ENCODE measurements at places on chromosomes 5 and 9.

GRCh38 chr5:68274847-68275651 is 59.5 kb downstream of the PIK3R1 start:
- no peak for DNase-seq

DNA sequence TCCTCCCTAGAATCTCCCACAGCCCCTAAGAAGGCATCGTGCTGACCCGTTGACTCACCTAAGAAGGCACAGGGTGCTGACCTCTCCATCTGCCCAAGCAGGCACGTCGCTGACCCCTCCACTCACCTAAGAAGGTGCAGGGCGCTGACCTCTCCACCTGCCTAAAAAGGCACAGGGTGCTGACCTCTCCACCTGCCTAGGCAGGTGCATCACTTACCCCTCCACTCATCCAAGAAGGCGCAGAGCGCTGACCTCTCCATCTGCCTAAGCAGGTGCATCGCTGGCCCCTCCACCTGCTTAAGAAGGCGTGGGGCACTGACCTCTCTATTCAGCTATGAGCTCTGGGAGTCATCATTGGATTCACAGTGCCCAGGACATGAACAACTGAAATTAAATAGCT is 54.4 kb upstream of the FCN1 start:
- peak; percentile 47 for DNase-seq

DNA sequence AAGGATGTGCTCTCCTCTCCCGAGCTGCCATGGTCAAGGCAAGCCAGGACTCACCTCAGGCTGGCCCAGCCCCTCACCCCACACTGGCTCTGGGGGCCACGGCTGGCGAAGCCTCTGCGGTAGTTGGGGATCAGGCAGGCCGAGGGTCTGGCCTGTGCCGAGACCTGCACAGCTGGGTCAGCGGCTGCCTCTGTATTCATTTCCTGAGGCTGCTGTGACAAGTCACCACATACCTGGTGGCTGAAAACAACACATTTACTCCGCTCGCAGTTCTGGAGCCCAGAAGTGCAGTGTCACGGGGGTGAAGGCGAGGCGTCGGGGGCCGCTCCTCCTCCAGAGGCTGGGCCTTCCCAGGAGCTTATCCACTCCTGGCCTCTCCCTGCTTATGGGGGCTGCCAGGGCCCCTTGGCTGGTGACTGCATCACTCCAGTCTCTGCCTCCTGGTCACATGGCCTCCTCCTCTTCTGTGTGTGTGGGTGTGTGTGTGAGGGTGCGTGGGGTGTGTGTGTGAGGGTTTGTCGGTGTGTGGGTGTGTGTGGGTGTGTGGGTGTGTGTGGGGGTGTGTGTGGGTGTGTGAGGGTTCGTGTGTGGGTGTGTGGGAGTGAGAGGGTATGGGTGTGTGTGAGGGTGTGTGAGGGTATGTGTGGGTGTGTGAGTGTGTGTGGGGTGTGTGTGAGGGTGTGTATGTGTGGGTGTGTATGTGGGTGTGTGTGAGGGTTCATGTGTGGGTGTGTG is 3.2 kb upstream of the SCGB3A1 start:
- no peak for DNase-seq

DNA sequence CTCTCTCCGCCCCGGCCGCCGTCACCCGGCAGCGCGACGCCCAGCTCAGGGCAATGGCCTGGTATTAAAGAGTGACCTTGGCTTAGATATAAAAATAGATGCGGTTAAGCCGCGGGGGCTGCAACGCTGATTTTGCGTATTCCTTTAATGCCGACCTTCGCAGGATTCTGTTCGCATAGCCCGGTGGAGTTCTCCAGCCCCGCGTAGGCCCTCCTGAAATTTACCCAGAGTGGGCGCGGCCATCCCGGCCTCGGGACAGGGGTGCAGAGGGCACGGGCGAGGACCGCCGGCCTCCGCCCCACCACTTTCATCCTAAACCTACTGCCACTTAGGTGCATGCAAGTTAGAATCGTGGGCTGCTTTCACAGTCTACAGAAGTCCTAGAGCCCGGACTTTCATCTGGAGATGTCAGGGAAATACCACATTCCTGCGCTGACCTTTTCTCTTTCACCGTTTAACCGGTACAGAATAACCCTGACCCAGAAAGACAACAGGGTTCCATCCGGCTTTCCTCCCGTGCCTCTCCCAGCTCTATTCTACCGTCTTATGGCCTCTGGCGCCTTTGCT is 492 bp upstream of the FAM169A start:
- DNase-seq: no peak

GRCh38 chr9:97958812-97959511 is 21.0 kb upstream of the HEMGN start:
- no peak for DNase-seq

All from mesenteric fat pad (tissue), 1 donor.